ENCODE measurements at places on chromosomes 5 and 9. TPM values are rescaled to one million over a fixed set of nuclear protein-coding genes. Genes with fewer than 3 reads are reported as not detected.

DTWD2 gene
- total RNA-seq = 4.6 TPM

SV2C gene
- total RNA-seq = under 0.01 TPM

DPP7 gene
- total RNA-seq = 29.7 TPM

FAXDC2 gene
- 13.0 TPM for total RNA-seq

PAPPA gene
- 1.3 TPM for total RNA-seq

SPINK5 gene
- 0.27 TPM for total RNA-seq

NUP155 gene
- 24.4 TPM for total RNA-seq

CLIC3 gene
- total RNA-seq = 0.27 TPM

DNA sequence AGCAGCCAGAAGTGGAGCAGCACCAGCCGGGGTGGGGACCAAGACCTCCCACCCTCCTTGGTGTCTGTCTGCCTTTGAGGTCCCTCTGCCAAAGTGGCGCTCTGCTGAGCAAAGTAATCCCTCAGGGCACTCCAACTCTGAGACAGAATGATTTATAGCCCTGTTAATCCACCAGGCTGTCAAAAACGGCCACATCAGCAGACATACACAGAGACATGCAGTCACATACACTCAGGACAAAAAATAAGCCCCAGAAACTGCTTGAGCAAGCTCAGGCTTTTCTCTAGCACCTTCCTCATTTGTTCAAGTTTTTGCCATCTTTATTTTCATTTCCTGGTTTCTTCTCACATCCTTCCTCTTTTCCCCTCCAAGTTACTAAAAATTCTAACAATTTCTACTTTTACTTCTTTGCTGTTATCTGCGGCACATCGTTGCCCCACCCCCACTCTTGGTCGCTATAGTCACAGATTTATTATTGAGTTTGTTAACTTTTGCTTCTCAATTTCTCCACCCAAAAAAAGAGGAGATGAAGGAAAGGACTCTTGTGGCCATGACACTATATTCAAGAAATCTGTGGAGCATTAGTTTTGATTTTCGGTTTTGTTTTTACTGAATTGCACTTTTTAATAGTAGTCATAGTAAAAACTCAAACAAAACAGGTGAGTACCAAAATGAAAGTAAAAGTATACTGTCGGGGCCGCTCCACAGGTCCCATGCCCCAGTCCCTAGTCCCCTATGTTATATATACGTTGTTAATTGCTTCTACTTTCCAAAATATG is 17.4 kb upstream of the ADRB2 start:
- H3K27me3 ChIP-seq = no peaks in the 10 kb centered on the region
- H3K4me1 ChIP-seq = peaks cover 17% of the 10 kb centered on the region
- peak overlapping the region; percentile 29 for H3K27ac ChIP-seq
- H3K36me3 ChIP-seq = no peaks in the 10 kb centered on the region

GRCh38 chr5:658103-658502 is 35.0 kb downstream of the TPPP start:
- no peaks in the 10 kb centered on the region for H3K27me3 ChIP-seq
- no peaks in the 10 kb centered on the region for H3K4me1 ChIP-seq
- peaks cover 51% of the 10 kb centered on the region for H3K36me3 ChIP-seq
- H3K4me3 ChIP-seq = no peak overlapping the region
- no peak overlapping the region for H3K27ac ChIP-seq
- no peak for DNase-seq

DNA sequence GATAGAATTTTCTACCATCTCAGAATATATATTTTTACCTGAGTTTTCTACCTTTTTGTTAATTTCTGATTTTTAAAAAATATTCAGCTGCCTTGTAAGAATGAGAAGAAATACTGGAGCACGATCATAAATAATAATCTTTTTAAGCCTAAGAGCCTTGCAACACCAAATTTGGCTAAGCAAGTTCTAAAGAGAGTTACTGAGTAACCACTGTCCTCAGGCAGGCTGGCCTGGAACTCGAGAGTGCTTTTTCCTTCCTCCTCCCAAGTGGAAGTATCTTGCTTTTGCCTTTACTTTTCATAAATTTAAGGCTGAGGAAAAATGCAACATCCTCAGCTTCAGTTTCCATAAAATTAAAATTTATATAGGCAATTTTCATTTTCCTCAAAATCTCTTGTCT is 21.0 kb downstream of the GLRX start:
- peaks cover 15% of the 10 kb centered on the region for H3K36me3 ChIP-seq
- H3K4me1 ChIP-seq = no peaks in the 10 kb centered on the region
- no peak for DNase-seq
- H3K4me3 ChIP-seq = no peak overlapping the region

DNA sequence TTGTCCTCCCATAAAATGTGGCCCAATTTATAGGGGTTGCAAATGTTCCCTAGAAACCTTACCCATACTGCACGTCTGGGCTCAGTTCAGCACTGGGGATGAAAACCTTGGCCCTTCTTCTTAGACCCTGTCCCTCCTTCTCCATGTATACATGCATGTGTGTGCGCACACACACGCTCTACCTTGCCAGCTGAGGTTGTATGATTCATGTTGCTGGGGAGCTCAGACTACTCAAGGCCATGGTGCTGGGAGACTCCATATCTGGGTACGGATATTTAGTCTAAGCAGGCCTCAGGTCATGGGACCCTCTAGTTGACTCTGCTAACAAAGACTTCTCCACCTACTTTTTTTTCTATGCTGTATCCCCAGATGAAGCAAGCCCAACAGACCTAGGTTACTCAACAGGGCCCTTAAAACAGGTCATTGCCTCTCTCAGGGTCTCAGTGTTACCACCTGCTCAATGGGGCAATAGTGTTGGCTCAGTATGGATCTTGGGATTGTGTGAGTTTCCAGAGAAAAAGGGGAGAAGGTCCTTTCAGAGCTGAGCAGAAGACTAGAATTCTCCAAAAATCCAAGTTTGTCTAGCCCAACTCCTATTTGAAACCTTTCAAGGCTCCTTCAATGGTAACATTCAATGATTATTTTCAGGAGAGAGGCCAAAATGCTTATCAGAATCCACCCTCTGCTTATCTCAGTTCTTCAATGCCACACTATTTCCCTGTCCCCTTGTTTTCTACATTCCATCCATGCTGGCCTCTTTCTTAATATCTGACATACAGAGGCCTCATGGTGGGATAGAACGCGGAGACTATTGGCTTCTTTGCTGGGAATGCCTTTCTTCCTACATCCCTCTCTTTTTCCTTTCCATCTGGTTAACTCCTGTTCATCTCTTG is 123.6 kb upstream of the PITX1 start:
- DNase-seq = no peak
- no peak overlapping the region for H3K27ac ChIP-seq
- no peaks in the 10 kb centered on the region for H3K36me3 ChIP-seq
- H3K4me1 ChIP-seq = no peaks in the 10 kb centered on the region
- no peak overlapping the region for H3K4me3 ChIP-seq

DNA sequence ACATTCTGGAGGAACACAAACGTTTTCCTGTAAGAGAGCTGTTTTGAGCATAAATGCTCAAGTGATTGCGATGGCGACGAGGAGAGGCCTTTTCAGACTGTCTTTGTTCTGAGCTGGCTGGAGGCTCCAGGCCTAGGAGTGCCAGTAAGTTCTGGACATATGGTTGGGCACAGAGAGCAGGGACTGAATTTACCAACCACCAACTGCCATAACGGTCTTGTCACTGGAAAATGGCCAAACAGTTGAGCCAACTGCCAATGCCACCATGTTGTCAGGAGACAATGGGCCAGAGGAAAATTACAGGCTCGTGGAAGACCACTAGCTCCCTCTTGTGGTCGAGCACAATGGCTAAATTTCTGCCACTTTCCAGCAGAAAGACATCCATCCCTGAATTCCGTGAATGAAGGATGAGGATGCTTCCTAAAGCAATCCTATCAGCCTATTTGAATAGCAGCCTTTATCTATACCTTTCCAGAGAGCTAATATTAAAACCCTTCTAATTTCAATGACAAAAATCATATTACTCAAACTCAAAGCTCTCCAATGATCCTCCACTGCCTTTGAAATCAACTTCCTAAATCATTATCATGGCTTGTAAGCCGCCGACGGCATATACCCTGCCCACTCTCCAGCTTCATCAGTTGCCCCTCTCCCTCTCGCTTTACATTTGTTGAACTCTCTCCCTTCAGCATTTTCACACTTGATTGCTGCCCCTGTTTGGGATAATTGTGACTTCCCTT is 66.9 kb upstream of the GLIS3 start:
- peak; percentile 4 for DNase-seq
- no peak overlapping the region for H3K4me3 ChIP-seq
- H3K36me3 ChIP-seq = no peaks in the 10 kb centered on the region
- no peak overlapping the region for H3K27ac ChIP-seq
- H3K4me1 ChIP-seq = no peaks in the 10 kb centered on the region

DNA sequence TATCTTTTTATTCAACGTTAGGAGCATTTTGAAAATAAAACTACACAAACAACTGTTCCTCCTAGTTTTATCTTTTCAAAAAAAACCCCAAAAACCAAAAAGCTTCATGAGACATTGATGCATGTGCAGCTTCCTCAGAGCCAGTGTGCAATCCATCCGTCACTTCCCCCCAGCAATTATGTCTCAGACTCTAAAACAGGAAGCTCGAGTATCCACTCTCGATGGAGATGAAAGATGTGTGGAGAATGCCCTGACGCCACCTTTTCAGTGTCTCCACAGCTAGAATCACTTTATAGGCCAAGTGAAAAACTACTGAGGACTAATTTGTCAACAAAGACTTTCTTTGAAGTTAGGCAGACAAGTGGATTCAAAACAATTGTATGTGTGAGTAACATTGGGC is 408.9 kb upstream of the SMARCA2 start:
- H3K27ac ChIP-seq = no peak overlapping the region
- H3K4me3 ChIP-seq = no peak overlapping the region
- DNase-seq = no peak

- H3K27ac ChIP-seq = no peak overlapping the region
- H3K4me3 ChIP-seq = no peak overlapping the region
- no peaks in the 10 kb centered on the region for H3K4me1 ChIP-seq
- H3K36me3 ChIP-seq = no peaks in the 10 kb centered on the region
- no peak for DNase-seq
- no peaks in the 10 kb centered on the region for H3K27me3 ChIP-seq
These were observed 150.7 kb upstream of the RASA1 start for GRCh38 chr5:87116825-87117512.

GRCh38 chr9:81666123-81666522 is 23.2 kb downstream of the TLE1 start:
- peaks cover 40% of the 10 kb centered on the region for H3K4me1 ChIP-seq
- H3K27me3 ChIP-seq = no peaks in the 10 kb centered on the region
- DNase-seq = no peak
- H3K27ac ChIP-seq = peak overlapping the region; percentile 13

DNA sequence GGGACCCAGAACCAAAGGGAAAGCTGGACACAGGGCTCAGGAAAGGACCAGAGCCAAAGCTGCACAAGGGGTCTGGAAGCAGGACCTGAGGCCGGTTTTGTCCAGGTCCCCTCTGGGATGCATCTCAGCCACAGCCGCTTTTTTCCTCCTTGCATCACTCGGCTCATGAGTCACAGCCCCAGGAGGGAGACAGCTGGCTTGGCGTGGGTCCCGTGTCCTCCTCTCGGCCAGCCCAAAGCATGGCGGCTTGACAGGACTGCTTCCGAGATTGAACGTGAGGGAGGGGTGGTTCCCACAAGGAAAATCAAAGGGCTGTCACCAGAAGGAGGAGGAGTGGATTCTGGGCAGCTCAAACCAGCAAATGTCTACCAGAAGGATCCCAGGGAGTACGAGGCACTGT is 56.7 kb upstream of the CPLX2 start:
- H3K27me3 ChIP-seq = no peaks in the 10 kb centered on the region
- H3K4me3 ChIP-seq = no peak overlapping the region
- H3K4me1 ChIP-seq = peaks cover 7% of the 10 kb centered on the region

DNA sequence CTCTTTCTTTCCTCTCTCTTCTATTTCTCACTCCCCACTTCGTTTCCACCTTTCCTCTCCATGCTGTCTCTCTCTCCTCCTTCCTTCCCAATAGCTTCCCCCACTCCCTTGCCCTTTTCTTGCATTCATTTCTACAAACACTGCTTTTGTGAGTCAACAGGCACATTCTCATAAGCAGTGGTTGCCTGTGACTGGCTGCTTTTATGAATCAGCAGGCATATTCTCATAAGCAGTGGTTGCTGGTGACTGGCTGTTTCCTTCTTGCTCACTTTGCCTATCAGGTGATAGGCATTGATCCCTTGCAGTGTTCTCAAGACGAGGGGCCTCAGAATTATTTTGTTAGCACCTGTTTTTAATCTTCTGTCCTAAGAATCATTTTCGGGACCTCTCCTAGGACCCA is 116.1 kb upstream of the ACTBL2 start:
- H3K4me1 ChIP-seq = no peaks in the 10 kb centered on the region
- no peak overlapping the region for H3K4me3 ChIP-seq
- no peak for DNase-seq
- no peak overlapping the region for H3K27ac ChIP-seq
- no peaks in the 10 kb centered on the region for H3K36me3 ChIP-seq

DNA sequence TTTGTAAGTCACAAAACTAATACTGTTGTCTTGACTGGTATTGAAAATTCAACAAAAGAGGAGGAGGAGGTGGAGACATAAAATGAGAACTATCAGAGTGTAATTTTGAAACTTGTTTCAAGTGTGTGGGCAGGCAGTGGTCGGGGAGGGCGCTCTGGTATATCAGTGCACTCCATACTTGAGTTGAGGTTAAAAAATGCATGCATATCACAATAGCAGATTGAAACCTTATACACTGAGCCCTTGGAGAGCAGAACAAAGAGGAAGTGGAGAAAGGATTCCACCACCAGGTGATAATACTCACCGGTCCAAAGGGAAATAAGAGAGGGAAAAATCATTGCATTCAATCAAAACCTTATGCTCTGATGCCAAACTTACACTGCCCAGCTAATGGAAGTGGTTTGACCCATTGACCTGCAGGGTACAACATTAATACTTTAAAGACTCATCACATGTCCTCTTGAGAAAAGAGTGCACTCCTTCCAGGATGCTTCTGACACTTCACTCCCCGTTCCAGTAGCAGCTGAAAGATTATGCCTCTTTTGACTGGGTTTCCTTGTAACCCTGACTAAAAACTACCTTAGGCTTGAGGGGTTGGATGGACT is 79.5 kb upstream of the FAM169A start:
- no peak for DNase-seq
- no peaks in the 10 kb centered on the region for H3K36me3 ChIP-seq
- no peaks in the 10 kb centered on the region for H3K27me3 ChIP-seq
- no peak overlapping the region for H3K4me3 ChIP-seq
- H3K4me1 ChIP-seq = no peaks in the 10 kb centered on the region

- no peak for DNase-seq
- no peak overlapping the region for H3K27ac ChIP-seq
- H3K4me3 ChIP-seq = no peak overlapping the region
- H3K36me3 ChIP-seq = no peaks in the 10 kb centered on the region
- no peaks in the 10 kb centered on the region for H3K4me1 ChIP-seq
These were observed 30.0 kb downstream of the DNAJC21 start for GRCh38 chr5:34959323-34959722.

GRCh38 chr5:137696481-137696880 is 39.4 kb downstream of the KLHL3 start:
- no peak overlapping the region for H3K27ac ChIP-seq
- no peaks in the 10 kb centered on the region for H3K27me3 ChIP-seq
- H3K4me3 ChIP-seq = no peak overlapping the region
- peaks cover 4% of the 10 kb centered on the region for H3K36me3 ChIP-seq
- DNase-seq = no peak

- no peaks in the 10 kb centered on the region for H3K36me3 ChIP-seq
- H3K4me3 ChIP-seq = no peak overlapping the region
- peak; percentile 97 for DNase-seq
- peak overlapping the region; percentile 94 for H3K27ac ChIP-seq
These were observed 151.5 kb downstream of the RGS3 start for GRCh38 chr9:113614843-113615648.

Measured in muscle of leg (tissue), 16 donors.